ENCODE measurements at places on chromosomes 7 and 10.

DNA sequence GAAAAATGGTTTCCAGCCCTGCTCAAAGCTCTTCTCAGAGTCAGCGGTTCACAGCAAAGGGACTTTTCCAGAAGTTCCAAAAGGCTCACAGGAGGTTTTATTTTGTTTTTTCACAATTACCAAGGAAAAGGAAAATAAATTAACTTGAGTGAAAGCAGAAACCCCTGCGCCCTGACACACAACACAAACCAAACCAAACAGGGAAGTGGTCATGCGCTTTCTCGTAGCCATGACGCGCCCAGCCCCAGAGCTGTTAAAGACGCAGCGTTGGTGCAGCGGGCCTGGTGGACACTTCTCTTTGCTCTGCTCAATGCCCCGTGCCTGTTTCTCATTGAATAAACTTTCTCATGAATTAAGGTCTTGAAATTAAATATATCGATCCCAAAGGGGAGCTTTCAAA, 134.4 kb upstream of the LYZL2 start:
- DNase-seq, result peak; percentile 25

DNA sequence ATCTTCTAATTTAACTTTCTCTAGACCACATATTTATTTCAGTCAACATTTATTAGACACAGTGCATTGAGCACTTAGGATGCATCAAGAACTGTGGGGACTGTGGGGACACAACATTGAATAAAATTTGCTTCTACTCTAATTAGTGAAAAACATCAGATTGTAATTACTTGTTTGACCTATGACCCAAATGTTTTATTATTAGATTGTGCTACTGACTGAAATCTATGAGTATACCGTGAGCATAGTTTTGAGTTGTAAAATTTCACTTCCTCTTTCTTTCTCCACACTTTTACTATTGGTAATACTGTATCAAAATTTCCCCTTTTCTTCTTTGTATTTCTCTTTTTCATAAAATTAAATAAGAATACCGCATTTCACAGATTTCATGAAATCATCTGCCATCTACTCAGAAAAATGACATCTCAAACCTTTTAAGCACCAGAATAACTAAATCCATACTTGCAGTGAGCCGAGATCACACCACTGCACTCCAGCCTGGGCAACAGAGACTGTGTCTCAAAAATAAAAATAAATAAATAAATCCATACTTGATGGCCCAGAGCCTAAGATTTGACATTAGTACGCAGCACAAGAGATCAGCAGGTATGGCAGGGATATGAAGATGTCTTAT, 25.4 kb upstream of the INPP5F start:
- DNase-seq, result no peak

- no peak for DNase-seq
Measured at GRCh38 chr7:94176694-94177200, 172.6 kb upstream of the BET1 start.

DNA sequence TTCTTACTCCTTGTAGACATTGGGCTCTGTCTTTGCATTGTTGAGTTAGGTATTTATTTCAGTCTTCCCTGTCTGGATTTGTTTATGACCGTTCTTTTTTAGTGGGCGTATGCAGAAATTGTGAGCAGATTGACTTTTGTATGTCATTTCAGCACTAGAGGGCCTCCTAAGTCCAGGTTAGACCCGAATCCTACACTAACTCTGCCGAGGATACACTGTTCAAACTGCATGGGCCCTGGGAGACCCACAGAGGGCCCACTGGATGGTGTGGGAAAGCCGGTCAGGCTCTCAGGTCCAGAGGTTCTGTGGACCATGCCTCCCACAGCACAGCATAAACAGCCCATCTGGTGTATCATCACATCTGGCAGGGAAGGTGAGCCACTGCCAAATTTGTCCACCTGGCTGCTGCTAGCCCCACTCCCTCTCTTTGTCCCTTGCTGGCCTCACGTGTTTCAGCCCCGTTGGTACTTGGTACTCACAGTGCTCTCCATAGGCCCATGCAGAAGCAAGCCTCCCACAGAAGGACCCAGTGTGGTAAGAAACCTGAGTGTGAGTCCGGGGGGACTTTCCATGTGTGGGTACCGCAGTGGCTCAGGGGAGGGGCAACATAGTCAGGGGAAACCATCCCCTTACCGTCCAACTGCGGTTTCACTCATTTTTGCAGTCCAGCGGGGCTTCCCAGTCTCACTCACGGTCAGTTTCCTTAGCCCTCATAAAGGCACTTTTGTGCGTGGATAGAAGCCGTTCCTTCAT, 112.8 kb downstream of the APBB1IP start:
- no peak for DNase-seq

- DNase-seq, result no peak
Measured at GRCh38 chr10:63504145-63504881, 16.9 kb upstream of the REEP3 start.

DNA sequence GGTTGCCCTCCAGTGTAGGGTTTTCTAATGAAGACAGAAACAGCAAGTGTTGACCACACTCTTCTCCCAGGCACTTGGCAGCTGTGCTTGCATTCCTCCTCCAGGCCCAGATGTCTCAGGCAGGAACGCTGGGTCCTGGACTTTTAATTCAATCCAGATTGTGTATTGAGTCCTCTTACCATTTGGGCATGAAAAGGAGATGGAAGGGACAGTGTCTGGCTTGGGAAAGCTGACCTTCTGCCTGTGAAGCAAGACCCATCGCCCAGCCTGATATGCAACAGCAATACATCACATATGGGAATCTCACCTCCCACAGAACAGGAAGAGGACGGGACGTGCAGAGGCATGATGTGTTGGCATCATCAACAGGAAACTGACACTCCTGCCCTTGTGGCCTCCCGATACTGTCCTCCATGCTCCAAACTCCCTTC, 174.4 kb upstream of the LYZL2 start:
- DNase-seq, result peak; percentile 64

DNA sequence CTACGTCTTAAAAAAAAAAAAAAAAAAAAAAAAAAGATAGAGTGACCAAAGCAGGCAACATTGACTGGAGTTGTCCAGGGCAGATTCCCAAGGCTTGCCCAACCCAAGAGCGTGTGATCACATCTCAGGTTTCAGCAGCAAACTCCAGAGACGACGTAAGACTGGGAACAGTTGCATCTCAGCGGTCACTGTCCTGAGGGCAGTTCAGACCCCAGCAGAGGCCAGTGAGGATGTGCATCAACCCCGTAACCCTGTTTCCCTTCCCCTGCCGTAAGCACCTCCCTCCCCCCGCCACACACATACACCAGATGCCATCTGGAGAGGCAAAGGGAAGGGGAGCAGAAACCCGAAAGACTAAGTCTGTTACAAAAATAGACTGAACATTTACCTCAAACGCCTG, 19.3 kb upstream of the TOMM7 start:
- DNase-seq, result no peak

GRCh38 chr7:84022684-84023308, 171.8 kb downstream of the SEMA3A start:
- DNase-seq, result no peak

GRCh38 chr10:1377231-1377630, 321.0 kb downstream of the WDR37 start:
- DNase-seq, result no peak

GRCh38 chr10:59814878-59815277, 61.6 kb upstream of the MRLN start:
- DNase-seq, result no peak

- peak; percentile 57 for DNase-seq
Measured at GRCh38 chr7:35504365-35504764, 190.6 kb downstream of the HERPUD2 start.

Data from testis (tissue), 5 donors.